ENCODE measurements at places on chromosomes 4 and X.

DNA sequence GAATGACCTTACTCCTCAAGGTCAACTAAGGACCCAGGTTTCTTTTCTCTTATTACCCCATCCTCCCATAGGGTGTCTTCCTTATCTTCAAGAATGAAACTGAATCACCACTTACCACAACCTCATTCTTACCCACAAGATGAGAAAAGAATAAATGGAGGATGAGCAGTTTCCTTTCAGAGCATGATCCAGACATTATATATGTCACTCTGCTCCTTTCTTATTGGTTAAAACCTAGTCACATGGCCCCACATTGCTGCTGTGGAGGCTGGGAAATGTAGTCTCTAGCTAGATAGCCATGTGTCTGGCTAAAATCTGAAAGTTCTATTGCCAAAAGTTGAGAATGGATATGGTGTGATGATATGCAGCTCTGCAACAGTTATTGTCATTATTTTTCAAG lies 62.4 kb upstream of the RAI2 start:
- no peaks in the 10 kb centered on the region for H3K27me3 ChIP-seq
- peak overlapping the region; percentile 59 for H3K27ac ChIP-seq
- H3K4me1 ChIP-seq, result no peaks in the 10 kb centered on the region
- no peak for DNase-seq

GRCh38 chrX:150050387-150050786 lies 112.1 kb upstream of the EOLA2 start:
- no peaks in the 10 kb centered on the region for H3K27me3 ChIP-seq
- no peak overlapping the region for H3K27ac ChIP-seq
- no peak for DNase-seq
- H3K4me3 ChIP-seq, result no peak overlapping the region
- no peaks in the 10 kb centered on the region for H3K4me1 ChIP-seq
- no peaks in the 10 kb centered on the region for H3K36me3 ChIP-seq

DNA sequence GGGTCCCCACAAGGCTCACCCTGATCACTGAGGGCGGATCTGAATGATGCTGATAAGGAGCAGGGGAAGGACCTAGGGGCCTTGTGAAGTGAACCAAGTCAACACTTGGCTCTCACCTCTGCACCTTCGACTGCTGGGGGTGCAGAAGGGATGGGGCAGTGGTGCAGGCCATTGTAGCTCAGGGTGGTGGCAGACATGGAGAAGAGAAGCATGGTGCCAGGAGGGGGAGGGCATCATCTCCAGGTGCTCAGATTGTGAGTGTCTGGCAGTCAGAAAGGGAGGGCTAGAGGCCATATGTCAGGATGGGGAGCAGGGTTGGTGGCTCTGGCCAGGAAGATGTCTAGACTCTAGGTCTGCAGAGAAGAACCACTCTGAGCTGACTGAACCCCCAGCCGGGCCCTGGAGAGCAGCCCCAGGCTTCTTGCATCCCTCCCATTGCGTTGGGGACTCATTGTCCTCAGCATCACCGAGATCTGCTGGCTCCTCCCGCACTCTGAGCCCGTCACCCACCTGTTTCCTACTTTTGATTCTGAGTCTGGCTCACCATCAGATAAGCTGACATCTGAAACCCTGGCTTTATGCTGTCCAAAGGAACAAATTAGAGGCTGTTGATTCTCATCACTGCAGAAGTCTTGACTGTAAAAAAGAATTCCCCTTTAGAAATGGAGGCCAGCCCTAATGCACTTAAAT lies 3.8 kb downstream of the APLN start:
- H3K4me1 ChIP-seq, result no peaks in the 10 kb centered on the region
- H3K27me3 ChIP-seq, result no peaks in the 10 kb centered on the region
- no peak for DNase-seq
- H3K36me3 ChIP-seq, result no peaks in the 10 kb centered on the region
- no peak overlapping the region for H3K27ac ChIP-seq
- no peak overlapping the region for H3K4me3 ChIP-seq

DNA sequence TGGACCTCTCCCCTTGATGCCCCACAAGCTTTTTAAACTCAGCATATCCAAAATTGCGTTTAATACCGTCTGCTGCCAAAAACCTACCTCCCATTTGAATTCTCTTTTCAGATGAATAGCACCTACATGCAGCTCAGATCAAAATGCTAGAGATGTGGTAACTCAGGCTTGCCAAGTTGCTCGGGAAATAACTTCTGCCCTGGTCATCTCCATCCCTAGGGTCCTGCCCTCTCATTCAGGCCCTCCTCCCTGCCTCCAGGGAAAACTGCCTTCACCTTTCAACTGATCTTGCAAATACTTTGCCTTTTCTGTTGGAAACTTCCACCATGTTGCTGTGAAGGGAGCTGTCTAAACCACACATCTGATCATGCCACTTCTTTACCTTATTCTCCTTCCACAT lies 114.1 kb downstream of the SPRY1 start:
- H3K27ac ChIP-seq, result no peak overlapping the region
- H3K27me3 ChIP-seq, result no peaks in the 10 kb centered on the region

- H3K4me3 ChIP-seq, result no peak overlapping the region
- DNase-seq, result no peak
- H3K27me3 ChIP-seq, result no peaks in the 10 kb centered on the region
- no peaks in the 10 kb centered on the region for H3K36me3 ChIP-seq
- H3K4me1 ChIP-seq, result no peaks in the 10 kb centered on the region
- peak overlapping the region; percentile 15 for H3K27ac ChIP-seq
Observed at GRCh38 chr4:168784786-168785461, 225.1 kb downstream of the CBR4 start.

DNA sequence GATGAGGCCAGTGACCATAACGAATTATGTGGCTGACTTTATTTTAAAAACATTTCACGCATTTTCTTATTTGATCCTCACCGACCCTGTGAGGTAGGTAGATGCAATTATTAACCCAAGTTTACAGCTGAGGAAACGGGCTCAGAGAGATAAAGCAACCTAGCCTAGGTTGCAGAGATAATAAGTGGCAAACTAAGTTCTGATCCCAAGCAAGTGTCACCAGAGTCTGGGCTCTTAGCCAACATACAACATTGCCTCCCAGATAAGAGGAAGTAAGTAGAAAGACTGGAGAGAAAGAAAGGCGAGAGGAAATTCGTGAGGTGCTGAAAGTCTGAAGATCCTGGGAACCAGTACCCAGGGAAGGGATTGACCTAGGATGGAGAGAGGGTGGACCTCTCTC lies 77.4 kb upstream of the GPR50 start:
- no peak overlapping the region for H3K4me3 ChIP-seq
- no peak overlapping the region for H3K27ac ChIP-seq
- no peaks in the 10 kb centered on the region for H3K36me3 ChIP-seq
- no peaks in the 10 kb centered on the region for H3K27me3 ChIP-seq
- no peaks in the 10 kb centered on the region for H3K4me1 ChIP-seq
- DNase-seq, result no peak

- H3K36me3 ChIP-seq, result no peaks in the 10 kb centered on the region
- DNase-seq, result no peak
- H3K27me3 ChIP-seq, result no peaks in the 10 kb centered on the region
- no peaks in the 10 kb centered on the region for H3K4me1 ChIP-seq
- H3K4me3 ChIP-seq, result no peak overlapping the region
Observed at GRCh38 chr4:186228514-186228894, 1.2 kb downstream of the KLKB1 start.

DNA sequence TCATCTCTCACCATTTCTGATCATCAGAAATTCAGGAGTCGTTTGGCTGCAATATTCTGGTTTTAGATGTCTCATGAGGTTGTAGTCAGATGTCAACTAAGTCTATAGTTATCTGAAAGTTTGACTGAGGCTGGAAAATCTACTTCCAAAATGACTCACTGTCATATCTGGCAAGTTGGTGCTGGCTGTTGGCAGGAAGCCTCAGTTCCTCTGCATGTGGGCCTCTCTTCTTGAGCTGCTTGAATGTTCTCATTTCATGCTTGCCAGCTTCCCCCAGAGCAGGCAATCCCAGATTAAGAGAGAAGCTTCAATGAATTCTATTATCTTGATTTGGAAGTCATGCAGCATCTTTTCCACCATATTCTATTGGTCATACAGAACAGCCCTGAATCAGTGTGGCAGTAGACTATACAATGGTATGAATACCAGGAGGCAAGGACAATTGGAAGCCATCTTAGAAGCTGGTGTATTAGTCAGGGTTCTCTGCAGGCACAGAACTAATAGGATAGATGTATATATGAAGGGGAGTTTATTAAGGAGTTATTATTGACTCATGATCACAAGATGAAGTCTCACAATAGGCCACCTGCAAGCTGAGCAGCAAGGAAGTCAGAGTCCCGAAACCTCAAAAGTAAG lies 46.8 kb upstream of the ELF2 start:
- peak; percentile 35 for DNase-seq
- no peaks in the 10 kb centered on the region for H3K4me1 ChIP-seq

DNA sequence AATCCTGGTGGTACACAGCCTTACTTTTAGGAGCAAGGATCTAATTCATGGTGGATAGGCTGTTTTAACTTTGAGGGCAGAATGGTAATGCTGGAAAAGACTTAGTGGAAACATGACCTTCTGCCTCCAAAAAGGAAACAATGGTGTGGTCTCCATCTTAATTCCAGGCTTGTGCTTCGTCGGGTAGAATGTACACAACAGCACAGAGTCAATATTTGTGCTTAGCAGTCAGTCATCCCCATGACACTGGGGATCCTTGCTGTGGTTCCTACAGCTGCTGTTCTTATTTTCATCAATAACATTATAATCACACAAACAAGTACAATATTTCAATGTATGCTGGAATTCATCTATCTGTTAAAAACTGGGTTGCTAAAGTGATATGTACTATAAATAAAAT lies 104.4 kb downstream of the HHIP start:
- no peaks in the 10 kb centered on the region for H3K4me1 ChIP-seq
- H3K4me3 ChIP-seq, result no peak overlapping the region
- H3K36me3 ChIP-seq, result no peaks in the 10 kb centered on the region
- no peak for DNase-seq
- H3K27me3 ChIP-seq, result no peaks in the 10 kb centered on the region

DNA sequence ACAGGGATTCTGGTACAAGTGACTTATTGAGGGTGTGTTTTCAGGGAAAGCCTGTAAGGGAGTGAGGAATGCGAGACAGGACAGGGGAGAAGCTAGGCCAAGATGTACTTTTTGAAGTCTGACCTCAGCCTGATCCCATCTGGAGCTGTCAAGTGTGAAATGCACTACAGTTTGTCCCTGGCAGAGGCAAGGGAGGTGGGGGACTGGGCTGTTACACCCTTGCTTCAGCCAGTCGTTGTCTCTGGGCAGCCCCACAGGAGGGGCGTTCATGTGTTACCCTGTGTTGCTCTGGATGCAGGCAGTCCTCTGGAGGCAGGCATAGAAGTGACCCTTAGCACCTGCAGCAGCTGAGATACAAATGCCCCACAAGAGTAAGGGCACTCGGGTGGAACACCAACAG lies 25.8 kb downstream of the PPEF1 start:
- no peaks in the 10 kb centered on the region for H3K36me3 ChIP-seq
- H3K27ac ChIP-seq, result no peak overlapping the region
- no peak overlapping the region for H3K4me3 ChIP-seq
- no peak for DNase-seq
- no peaks in the 10 kb centered on the region for H3K27me3 ChIP-seq

GRCh38 chrX:151030845-151031244 lies 47.7 kb downstream of the HMGB3 start:
- H3K4me3 ChIP-seq, result no peak overlapping the region
- no peaks in the 10 kb centered on the region for H3K36me3 ChIP-seq
- no peak overlapping the region for H3K27ac ChIP-seq
- H3K27me3 ChIP-seq, result no peaks in the 10 kb centered on the region

DNA sequence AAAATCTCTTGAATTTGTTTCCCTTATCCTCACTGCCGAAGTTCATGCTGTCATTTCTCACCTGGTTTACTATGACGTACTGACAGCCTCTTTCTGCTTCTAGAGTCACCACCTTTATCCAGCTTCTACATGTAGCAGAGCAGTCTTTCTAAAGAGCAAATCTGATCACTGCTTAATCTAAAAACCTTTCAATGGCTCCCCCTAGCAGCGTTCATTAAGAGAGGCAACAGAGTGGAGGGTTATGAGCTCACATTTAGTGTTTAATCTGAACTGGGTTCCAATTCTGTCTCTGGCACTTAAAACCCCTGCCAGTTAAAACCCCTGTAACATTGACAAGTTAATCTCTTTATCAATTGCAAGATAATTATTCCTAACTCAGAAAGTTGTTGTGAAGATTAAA lies 4.4 kb downstream of the RBPJ start:
- H3K4me1 ChIP-seq, result no peaks in the 10 kb centered on the region
- no peaks in the 10 kb centered on the region for H3K27me3 ChIP-seq
- DNase-seq, result no peak

- H3K4me3 ChIP-seq, result no peak overlapping the region
- no peak for DNase-seq
- no peak overlapping the region for H3K27ac ChIP-seq
- no peaks in the 10 kb centered on the region for H3K36me3 ChIP-seq
Observed at GRCh38 chrX:70907900-70908299, 611 bp downstream of the TEX11 start.

DNA sequence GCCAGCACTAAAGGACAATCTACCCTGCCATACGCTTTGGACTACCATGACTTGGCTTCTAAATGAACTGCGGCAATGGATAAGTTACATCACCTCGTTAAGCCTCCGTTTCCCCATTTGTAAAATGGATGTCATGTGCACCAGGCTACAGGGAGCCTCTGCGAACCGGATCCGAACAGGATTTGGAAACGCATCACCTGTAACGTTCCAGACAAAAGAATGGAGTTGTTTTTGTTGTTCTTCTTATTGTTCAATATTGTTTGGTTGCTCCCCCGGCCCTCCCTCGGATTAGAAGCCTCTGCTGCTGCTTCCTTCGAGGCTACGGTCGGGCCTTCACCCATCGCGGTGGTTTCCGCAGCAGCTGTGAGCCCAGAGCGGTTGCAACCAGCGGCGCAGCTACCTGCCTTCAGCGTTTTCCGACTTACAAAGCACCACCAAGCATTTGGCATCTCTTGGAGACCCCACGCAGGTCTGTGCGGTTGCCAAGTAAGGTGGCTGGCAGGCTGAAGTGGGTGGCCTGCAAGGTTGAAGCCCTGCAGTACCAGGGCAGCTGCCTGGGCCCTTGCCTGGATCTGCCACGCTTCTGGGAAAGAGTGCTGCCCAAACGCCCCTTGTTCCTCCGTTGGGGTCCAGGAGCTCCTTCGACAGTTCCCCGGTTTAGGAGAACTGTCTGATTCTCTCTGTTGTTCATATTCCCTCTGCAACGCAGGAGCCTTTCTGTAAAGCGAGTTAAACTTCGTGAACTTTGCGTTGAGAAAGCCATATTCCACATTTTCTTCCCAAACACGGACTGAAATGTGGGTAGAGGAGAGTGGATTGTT lies 7.1 kb downstream of the NKX3-2 start:
- no peak for DNase-seq
- H3K27me3 ChIP-seq, result peaks cover 12% of the 10 kb centered on the region
- H3K27ac ChIP-seq, result no peak overlapping the region
- H3K4me1 ChIP-seq, result no peaks in the 10 kb centered on the region
- no peak overlapping the region for H3K4me3 ChIP-seq
- H3K36me3 ChIP-seq, result no peaks in the 10 kb centered on the region
